Left lobe of liver (tissue), 2 donors: ENCODE measurements at places on chromosomes 16 and 17. TPM values are rescaled to one million over a fixed set of nuclear protein-coding genes. Genes with fewer than 3 reads are reported as not detected.

- DNase-seq = no peak
These were observed at the start of gene SHISA9 for GRCh38 chr16:12901597-12902461. TSS of gene SHISA9 (plus strand) at chr16:12901598.

GRCh38 chr17:64157669-64158180 is 27.8 kb upstream of the ERN1 start:
- DNase-seq = no peak

GRCh38 chr17:17004251-17004996 is 32.5 kb upstream of the TNFRSF13B start:
- DNase-seq = no peak

DNA sequence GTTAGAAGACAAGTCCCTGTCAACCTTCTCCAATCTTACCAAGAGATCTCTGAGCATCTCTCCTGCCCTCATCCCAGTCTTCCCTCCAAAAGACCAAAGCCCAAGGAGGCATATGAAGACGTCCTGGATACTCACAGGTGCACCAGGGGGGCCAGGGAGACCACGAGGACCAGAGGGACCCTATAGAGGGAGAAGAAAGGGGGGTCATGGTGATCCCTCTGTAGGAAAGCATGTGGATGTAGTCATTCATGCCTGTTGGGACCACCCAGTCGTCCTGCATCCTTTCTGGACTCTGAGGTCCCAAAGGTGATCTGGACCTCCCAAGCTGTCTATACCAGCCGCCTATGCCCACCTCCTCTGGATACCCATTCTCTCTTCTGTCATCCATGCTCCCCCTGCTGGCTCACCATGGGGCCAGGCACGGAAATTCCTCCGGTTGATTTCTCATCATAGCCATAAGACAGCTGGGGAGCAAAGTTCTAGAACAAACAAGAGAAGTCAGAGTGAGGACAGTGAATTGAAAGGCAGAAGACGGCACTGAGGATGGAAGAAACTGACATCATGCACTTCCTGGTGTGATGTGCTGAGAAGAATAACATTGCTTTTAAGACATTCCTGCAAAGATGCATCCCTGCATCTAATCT is 3.3 kb downstream of the COL1A1 start:
- peak; percentile 65 for DNase-seq

DNA sequence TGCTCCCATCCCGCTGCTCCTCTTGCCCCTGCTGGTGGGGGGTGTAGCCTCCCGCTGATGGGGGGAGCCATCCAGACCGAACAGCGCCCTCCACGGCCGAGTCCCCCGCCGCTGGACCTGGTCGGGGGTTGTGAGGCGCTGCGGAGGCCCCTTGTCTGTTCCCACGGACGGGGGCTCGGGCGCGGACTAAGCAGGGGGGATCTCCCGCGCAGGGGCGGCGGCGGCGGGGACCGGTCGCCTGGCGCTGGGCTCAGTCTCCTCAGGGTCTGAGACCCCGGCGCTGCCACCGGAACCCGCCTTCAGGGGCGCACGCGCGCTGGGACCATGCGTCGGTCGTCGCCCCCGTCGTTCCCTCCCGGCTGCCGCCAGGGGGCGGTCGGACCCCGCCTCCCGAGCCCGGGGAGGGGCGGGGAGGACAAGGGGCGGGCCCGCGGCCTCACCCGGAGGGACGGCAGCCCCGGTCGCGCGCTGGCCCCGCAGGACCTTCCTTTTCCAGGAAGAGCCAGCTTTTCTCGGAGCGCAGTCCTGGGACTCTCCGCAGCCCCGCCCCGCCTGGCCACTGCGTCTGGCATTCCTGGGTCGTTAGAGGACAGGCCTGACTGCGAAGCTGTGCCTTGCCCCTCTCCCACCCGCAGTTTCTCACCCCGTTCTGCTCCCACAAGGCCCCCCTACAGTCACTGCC is 6.3 kb upstream of the IL32 start:
- DNase-seq = peak; percentile 91

DNA sequence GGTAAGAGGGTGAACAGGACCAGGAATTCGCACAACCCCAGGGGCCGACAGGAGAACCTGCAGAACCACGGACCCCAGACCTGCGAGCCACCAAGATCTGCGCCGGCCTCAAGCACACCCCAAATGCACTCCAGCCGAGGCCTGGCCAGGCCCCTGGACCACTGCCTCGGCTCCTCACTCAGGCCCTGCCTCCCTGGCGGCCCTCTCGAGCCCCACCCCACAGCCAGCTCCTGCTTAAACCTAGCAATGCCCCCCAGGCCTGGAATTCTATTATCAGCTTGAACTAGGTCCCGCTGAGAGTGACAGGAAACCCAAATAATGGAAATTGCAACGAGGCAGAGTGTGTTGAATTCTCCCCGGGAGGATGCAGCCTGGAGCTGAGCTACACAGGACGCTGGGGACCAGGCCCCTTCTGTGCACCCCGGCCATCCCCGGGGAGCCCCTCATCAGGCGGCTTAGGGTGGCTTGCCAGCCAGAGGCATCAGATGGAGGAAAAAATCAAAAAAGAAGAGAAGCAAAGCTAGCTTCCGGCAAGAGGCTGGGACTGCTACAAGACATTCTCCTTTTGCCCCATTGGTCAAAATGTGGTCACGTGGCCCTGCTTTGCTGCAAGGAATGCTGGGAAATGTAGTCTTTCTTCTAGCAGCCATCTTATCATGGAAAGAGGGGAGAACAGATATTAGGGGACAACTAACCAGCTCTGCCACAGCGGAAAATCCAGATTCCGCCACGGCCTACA is 2.4 kb upstream of the ENPP7 start:
- DNase-seq = peak; percentile 88

- DNase-seq = no peak
These were observed 20.5 kb downstream of the CLEC16A start for GRCh38 chr16:10964891-10965326.

- DNase-seq = no peak
These were observed 3.0 kb downstream of the SETD6 start for GRCh38 chr16:58518083-58518979.

DNA sequence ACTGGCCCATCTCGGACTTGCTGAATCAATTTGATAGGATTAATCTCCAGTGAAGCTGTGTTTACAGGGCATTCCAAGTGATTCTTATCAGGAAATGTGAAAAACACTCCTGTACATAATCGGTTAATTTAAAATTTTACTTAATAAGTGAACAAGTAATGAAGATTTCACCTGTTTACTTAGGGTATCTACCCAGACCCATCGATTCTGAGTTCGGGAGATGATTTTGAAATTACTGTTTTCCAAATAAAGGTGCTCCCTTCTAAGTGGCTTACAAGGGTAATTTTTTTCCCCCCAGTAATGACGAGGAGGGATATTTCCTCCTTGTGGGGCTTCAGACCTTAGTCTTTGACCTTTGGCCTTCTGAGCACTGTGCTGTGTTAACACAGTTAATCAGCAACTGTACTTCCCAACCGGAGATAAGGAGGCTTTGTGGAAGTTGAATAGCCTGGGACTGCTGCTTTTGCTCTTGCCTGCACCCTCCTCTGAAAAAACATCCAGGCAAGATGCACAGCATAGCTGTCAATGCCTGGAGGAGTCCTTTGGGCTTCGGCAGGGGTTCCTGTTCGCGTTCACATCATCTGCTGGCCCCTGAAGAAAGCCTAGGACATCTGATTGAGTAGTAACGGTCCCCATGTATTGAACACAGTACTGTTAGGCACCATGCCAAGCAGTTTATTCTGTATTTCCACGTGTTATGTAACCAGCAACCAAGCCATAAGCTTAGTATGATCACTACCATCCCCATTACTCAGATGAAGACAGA is 1.8 kb downstream of the FAHD1 start:
- DNase-seq = peak; percentile 55

DNA sequence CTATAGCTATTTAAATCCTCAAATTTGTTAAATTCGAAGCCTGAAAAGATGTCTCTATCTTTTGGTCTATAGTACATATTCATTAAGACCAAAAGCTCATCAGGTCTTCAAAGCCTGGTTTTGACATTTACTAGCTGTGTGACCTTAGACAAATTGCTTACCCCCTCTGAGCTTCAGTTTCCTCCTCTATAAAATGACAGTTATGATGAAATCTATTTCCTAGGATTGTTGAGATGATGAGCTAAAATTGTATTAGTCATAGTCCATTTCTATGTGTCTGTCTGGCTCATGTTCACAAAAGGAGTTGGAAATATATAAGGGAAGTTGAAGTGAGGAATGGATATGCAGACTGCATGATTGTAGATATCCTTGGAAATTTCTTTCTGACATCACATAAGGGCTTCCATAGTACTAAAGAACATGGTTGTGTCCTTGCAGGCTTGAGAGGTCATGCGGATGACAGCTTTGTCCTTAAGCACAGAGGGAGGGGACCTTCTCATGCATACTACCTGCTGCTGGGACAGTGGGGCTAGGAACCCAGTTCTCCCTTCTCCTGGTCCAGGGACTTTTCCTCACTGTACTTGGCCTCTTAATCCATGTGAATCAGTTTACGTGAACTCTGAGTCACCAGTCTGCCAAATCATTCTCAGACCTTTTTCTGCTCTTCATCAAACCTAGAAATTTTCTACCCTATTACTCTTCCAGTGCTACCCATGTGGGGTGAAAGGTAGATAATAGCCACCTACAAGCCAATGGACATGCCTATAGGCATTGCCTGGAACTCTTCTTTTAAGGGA is 487.5 kb upstream of the SALL1 start:
- DNase-seq = no peak

- DNase-seq = no peak
These were observed 58.4 kb upstream of the CDH5 start for GRCh38 chr16:66308096-66308495.

DNA sequence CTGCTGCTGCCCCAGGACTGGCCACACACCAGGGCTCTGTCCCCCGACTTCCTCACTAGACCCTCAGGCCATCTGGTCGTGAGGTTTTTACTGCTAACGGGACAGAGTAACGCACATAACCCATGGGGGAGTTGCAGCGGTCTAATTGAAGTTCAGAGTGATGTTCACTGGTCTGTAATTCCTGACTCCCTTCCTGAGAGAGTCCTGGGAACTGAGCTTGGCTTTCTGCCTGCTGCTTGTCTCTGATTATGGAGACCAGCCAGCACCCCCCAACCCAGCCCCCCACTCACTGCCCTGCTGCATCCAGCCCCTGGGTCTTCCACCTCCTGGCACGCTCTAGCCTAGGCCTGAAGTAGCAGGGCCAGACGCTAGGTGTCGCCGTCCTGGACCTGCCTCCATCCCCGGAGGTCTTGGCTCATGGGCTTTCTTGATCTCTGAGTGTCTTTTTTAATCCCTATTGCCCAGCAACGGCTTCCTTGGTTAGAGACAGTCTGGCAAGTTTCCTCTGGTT is 192.9 kb downstream of the CCDC182 start:
- DNase-seq = no peak

GRCh38 chr17:9924735-9925191 is 19.7 kb upstream of the RCVRN start:
- DNase-seq = no peak

GRCh38 chr16:88743693-88744576 is 37.6 kb downstream of the CTU2 start:
- DNase-seq = peak; percentile 80

Gene CD300C
- total RNA-seq = 0.50 TPM

Gene COG1
- total RNA-seq = 20.1 TPM

Gene SLX4
- total RNA-seq = 2.8 TPM

Gene MT1A
- total RNA-seq = 141 TPM

Gene TRPV3
- 0.28 TPM for total RNA-seq

Gene CFAP97D1
- total RNA-seq = not detected
